Sigmoid colon (tissue), 7 donors: ENCODE measurements at places on chromosomes 2 and 18. TPM values are rescaled to one million over a fixed set of nuclear protein-coding genes. Genes with fewer than 3 reads are reported as not detected.
A peak's percentile ranks its signal among the peaks of the same experiment; 100 is the strongest.

DNA sequence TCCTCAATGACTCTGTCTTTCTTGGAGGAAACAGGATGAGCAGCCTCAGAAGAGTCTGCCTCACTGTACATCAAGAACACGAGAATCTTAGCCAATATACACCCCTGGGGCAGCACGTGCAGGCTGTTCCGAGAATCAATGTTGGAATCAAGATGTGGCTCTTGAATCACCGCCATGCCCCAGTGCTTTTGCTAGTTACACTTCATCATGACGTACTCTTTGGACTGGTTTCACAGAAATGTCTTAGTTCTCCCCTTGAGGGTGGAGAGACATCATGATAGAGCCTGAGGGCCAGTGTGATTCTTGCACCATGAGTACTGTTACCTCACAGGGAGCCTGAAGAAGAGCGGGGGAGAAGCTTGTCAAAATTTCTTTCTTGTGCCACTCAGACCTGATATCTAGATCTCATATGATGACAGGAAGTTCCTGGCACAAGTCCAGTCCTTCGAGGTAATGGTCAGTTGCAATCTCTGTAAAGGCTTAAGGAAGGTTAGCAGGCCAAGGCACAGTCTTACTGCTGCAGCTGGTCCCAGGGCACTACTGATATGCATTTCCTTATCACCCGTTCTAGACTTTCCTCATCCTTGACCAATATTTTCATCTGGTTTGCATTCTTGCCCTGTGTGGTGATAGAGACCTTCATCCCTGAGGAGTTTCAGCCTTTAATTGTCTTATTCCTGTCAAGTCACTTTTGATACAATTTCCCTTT, 28.2 kb upstream of the STAT4 start:
- no peak overlapping the region for H3K27ac ChIP-seq
- no peaks in the 10 kb centered on the region for H3K27me3 ChIP-seq
- DNase-seq, result peak; percentile 69
- H3K4me1 ChIP-seq, result no peaks in the 10 kb centered on the region

ATP9B gene
- total RNA-seq, result 28.1 TPM

FEZ2 gene
- total RNA-seq, result 53.9 TPM

HOXD12 gene
- total RNA-seq, result 1.8 TPM

LYPD6 gene
- 1.5 TPM for total RNA-seq

DNA sequence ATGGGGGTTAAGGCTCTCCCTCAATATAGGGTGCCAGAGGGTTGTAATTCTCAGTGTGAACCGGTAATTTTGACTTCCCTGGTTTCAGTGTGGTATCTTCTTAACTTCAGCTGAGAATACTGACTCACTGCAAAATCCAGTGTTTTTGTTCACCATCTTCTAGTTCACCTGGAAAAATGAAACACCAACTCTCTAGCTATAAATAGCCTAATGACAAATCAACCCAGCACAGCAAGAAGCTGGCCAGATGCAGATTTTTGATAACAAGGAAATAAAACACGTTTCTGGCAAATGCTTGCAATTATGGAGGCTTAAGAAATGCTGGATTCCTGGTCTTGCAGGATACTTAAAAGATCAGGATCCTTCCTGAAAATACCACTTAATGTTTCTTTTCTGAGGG, 192.3 kb downstream of the CLIP4 start:
- H3K27me3 ChIP-seq, result no peaks in the 10 kb centered on the region
- DNase-seq, result no peak
- no peaks in the 10 kb centered on the region for H3K4me1 ChIP-seq
- no peaks in the 10 kb centered on the region for H3K36me3 ChIP-seq
- no peak overlapping the region for H3K4me3 ChIP-seq

DNA sequence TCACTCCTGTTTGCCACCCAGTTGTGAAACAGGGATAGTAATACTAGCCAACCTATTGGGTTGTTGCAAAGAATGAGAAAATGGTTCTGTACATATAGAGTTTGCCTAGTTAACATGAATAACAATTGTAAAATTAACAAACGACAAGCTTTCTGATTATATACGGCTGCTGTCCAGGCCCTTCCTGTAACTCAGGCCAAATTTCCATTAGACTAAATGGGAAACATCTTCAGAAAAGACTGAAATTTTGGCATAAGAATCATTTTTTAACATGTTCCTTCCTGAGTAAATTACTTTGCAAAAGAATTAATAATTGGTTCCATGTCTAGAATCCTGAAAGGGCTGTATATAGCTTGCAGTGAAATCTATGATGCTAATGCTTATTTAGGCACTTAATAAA, 117.7 kb upstream of the SATB2 start:
- no peak overlapping the region for H3K4me3 ChIP-seq
- no peaks in the 10 kb centered on the region for H3K27me3 ChIP-seq
- H3K36me3 ChIP-seq, result no peaks in the 10 kb centered on the region
- no peak overlapping the region for H3K27ac ChIP-seq
- no peaks in the 10 kb centered on the region for H3K4me1 ChIP-seq

- peaks cover 6% of the 10 kb centered on the region for H3K36me3 ChIP-seq
- H3K4me3 ChIP-seq, result no peak overlapping the region
- no peak overlapping the region for H3K27ac ChIP-seq
- DNase-seq, result no peak
- no peaks in the 10 kb centered on the region for H3K27me3 ChIP-seq
- no peaks in the 10 kb centered on the region for H3K4me1 ChIP-seq
Measured at GRCh38 chr18:56977309-56977708, 169.6 kb upstream of the BOD1L2 start.

DNA sequence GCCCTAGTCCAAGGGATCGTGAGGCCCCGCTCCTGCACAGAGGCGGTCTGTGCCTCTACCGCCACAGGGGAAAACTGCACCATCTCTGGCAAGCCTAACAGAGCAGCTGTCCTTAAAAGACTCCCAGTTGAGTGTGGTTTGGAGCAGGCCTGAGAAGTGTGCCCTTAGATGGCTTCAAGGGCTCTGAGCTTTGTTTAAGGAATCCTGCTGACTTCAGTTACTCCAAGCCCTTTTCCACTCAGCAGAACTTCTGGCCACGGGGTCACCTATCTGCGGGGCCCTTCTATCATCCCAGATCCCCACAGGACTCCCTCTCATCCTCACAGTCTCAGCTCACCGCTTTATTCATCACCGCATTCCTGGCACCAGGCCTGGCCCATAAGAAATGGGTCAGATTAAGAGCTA, 131.5 kb downstream of the CCDC74A start:
- no peaks in the 10 kb centered on the region for H3K36me3 ChIP-seq
- H3K27ac ChIP-seq, result no peak overlapping the region
- H3K4me1 ChIP-seq, result no peaks in the 10 kb centered on the region
- H3K27me3 ChIP-seq, result no peaks in the 10 kb centered on the region
- no peak overlapping the region for H3K4me3 ChIP-seq

POU3F3 gene
- total RNA-seq, result 0.95 TPM

CIB4 gene
- total RNA-seq, result not detected

CFC1 gene
- total RNA-seq, result not detected

DNA sequence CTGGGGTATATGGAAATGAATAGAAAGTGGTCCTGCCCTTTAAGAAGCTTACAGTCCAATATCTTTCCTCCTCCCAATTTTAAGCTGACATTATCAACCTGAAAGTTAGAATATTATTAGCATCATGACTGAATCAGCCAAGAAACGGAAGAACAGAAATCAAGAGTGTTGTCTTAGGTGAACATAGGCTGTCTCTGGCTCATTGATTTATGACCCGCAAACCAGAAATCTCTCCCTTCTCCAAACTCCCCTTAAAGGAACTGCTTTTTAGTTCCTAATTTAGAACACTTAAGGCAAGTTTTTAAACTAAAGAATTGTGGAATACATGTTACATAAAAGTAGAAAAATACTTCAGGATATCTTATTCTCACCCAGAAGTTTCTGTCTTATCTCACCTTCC, 62.7 kb downstream of the MYO3B start:
- no peaks in the 10 kb centered on the region for H3K36me3 ChIP-seq
- DNase-seq, result no peak
- no peaks in the 10 kb centered on the region for H3K27me3 ChIP-seq

GRCh38 chr2:1691366-1691765, 52.9 kb downstream of the PXDN start:
- no peak for DNase-seq
- peaks cover 58% of the 10 kb centered on the region for H3K36me3 ChIP-seq
- no peaks in the 10 kb centered on the region for H3K27me3 ChIP-seq
- no peak overlapping the region for H3K4me3 ChIP-seq
- H3K4me1 ChIP-seq, result peaks cover 2% of the 10 kb centered on the region

DNA sequence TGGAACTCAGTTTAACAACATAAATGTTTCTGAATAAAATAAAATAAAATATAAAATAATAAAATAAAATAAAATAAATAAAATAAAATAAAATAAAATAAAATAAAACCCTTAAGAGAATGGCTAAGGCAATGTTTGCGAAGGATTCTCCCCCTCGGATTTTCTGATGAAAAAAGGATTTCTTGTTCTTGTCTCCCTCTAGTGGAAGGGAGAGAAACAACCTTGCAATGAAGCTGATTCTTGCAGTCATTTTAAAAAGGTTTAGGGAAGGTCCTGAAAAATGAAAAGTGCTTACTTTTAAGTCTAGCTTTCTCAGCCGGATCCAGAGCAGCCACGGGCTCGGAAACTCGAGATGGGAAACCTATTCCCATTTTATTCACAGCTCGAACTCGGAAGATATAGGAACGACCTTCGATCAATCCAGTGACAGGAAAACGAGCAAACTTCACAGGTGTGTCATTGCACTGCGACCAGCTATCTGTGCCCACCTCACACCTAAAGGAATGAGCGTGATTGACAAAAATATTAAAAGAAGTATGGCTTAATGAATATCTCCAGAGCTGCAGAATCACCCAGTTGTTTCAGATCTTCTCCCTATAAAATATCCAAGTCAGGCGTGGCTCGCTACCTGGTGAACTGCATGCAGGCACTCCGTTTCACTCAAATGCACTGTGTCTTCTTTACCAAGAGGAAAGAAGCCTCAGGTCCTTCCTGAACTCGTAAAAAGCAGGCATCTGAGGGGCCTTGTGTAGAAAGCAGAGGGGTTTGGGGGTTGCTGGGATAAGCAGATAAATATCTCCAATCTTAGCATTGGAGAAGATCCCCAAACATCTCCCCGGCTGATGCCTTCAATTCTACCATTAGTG, 68.1 kb downstream of the MYOM1 start:
- no peaks in the 10 kb centered on the region for H3K36me3 ChIP-seq
- no peak overlapping the region for H3K27ac ChIP-seq
- no peak for DNase-seq
- H3K4me1 ChIP-seq, result no peaks in the 10 kb centered on the region
- no peak overlapping the region for H3K4me3 ChIP-seq

DNA sequence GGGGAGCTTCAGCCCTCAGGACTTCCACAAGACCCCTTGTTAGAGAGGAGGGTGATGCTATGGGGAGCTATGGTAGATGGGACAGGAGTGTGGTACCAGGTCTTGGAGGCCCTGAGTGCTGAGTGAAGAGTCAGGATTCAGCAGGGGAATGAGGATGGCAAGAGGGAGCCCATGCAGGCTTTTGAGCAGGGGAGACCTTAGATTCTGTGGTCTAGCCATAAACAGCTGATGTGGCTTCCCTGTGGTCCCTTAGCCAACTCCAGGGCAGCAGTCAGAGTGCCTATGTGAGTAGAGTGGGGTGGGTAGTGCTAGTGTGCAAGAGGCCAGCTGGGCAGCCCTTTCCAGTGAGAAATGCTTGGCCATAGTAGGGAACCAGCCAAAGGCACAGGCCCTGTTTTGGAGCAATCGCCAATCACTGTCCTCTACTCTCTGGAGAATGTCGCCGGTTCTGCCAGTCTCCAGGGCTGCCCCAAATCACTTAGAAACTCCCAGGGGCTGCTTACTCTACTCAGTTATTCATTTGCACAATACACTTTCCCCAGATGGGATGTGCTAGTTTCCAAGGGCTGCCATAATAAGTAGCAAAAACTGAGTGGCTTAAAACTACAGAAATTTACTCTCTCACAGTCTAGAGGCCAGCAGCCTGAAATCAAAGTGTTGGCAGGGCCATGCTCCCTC, 310.5 kb downstream of the SMAD2 start:
- H3K4me1 ChIP-seq, result no peaks in the 10 kb centered on the region
- H3K4me3 ChIP-seq, result no peak overlapping the region
- H3K27ac ChIP-seq, result no peak overlapping the region
- H3K27me3 ChIP-seq, result no peaks in the 10 kb centered on the region
- H3K36me3 ChIP-seq, result no peaks in the 10 kb centered on the region

GRCh38 chr2:174846218-174846617, 81.9 kb upstream of the CHRNA1 start:
- peaks cover 11% of the 10 kb centered on the region for H3K4me1 ChIP-seq
- no peaks in the 10 kb centered on the region for H3K27me3 ChIP-seq
- DNase-seq, result no peak
- no peak overlapping the region for H3K27ac ChIP-seq
- H3K4me3 ChIP-seq, result no peak overlapping the region

DNA sequence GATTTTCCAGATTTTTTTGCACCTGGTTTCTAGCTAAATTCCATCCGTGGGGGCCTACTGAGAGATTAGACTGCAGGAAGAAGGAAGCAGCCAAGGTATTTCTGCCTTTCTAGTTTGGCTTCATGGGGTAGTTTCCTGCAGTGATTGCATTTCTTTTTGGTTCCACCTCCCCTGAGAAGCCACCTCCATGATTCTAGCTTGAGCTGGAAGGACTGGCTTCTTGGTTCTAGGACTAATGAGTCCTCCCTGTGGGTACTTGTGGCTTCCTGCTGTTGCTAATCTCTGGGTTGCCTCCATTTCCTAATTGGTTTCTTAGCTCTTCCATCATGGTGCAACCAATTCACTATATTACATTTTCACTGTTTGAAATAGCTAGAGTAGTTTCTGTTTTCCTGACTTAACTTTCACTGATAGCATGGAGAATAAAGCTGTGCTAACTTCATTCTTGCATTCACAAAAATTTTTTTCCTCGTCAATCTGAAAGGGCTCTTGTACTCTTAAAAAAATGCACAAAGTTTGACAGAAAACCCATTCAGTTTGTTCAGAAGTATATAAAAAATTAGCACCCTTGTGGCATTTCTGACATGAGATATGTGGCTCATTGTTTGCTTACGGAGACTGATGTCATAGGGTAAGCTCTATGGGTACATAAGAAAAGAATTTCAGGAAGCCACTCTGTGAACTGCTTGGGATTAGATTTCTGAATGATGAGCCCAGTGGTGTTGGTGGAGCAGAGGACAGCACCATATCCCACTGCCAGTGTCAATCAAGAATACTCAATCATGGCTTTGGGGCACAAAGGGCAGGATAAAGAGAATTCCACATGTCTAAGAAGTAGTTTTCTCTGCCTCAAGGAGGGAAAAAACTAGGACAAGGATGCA, 242.8 kb upstream of the RBMS1 start:
- H3K4me1 ChIP-seq, result no peaks in the 10 kb centered on the region
- no peaks in the 10 kb centered on the region for H3K36me3 ChIP-seq
- no peak overlapping the region for H3K27ac ChIP-seq
- H3K4me3 ChIP-seq, result no peak overlapping the region
- no peak for DNase-seq

GRCh38 chr2:96470636-96471035, 34.5 kb downstream of the NEURL3 start:
- DNase-seq, result no peak
- no peaks in the 10 kb centered on the region for H3K4me1 ChIP-seq
- no peaks in the 10 kb centered on the region for H3K36me3 ChIP-seq
- peak overlapping the region; percentile 27 for H3K4me3 ChIP-seq
- no peaks in the 10 kb centered on the region for H3K27me3 ChIP-seq
- no peak overlapping the region for H3K27ac ChIP-seq

GRCh38 chr2:157441072-157441454, 2.8 kb downstream of the CYTIP start:
- H3K4me3 ChIP-seq, result no peak overlapping the region
- H3K27me3 ChIP-seq, result no peaks in the 10 kb centered on the region
- no peaks in the 10 kb centered on the region for H3K4me1 ChIP-seq
